ENCODE measurements at places on chromosomes 13 and 19.

DNA sequence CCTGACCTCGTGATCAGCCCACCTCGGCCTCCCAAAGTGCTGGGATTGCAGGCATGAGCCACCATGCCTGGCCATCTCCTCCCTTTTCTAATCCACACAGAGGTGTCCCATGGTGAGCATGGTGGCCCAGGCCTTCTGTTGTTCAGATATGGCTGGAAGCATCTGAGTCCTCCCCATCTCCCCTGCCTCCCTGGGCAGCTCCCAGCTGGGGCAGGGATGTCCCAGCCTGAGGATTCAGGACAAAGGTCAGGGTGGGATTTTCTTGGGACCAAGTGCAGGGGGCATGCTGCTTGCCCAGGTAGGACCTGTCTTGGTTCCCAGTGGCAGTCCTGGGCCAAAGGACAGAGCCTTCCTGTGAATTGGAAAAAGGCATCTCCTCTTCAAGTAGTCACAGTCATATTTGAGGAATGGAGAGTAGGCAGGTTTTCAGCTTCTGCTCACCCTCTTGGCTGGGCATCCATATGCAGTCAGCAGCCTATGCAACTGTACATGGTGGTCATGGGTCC is 10.8 kb downstream of the ADGRE2 start:
- DNase-seq = no peak

GRCh38 chr13:46170687-46171086 is 11.3 kb downstream of the LCP1 start:
- DNase-seq = no peak

GRCh38 chr13:78606471-78607408 is 3.4 kb upstream of the POU4F1 start:
- DNase-seq = no peak

GRCh38 chr19:3537101-3537437 is 1.9 kb upstream of the TEKTIP1 start:
- DNase-seq = no peak

DNA sequence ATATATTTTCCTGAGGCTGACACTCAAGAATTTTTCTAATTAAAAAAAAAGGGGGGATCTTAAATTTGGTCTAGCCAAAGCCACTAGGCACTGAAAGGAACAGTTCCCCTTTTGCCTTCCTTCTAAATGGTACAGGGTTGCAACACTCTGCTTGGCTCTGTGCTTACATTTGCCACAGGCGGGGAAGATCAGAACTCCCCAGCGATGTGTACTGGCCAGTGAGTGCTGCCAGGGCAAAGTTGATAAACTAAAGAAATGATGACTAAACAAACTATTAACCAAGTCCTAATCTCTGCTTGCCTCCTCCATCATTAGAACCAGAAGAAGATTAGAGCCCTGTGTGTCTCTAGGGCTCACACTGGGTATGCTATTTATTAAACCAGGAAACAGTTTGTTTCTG is 75.3 kb upstream of the SCEL start:
- no peak for DNase-seq

DNA sequence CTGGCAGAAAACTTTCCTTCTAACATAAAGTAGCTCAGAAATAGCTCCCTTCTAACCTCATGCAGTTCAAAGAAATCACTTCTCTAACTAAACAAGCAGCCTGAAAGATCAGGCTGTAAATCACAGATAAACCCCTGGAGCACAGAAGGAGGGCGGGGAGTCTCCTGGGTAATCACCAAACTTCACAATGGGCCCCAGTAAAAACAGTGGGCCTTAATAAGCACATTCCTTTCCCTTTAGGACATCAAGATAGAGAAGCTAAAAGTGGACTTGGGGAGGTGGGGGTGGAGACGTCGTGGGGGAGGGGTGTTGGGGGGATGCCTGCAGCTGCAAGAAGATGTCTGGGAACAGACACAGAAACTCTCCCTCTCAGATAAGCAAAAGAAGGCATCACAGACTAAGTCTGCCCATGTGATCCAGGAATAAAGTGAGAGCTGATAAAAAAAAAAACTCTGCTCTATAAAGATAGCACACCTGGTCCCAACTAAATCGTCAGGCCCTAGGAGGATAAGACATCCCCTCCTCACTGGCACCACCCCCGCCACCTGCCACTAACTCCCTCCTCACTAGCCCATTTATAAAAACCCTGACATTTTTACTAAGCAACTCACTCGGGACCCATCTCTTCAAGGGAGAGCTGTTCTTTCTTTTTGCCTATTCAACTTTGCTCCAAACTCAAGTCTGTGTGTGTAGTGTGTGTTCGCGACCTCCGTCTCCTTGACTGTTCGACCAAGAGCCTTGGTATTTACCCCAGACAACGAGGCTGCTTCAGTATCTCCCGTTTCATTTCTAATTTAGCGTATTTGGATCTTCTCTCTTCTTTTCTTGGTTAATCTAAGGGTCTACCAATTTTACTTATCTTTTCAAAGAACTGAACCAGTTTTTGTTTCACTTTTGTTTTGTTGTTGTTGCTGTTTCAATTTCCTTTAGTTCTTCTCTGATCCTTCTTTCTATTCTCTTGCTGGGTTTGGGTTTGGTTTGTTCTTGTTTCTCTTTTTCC is 31.7 kb downstream of the DNAJC15 start:
- DNase-seq = no peak

GRCh38 chr19:55058781-55059610 is 4.0 kb downstream of the RDH13 start:
- DNase-seq = no peak

DNA sequence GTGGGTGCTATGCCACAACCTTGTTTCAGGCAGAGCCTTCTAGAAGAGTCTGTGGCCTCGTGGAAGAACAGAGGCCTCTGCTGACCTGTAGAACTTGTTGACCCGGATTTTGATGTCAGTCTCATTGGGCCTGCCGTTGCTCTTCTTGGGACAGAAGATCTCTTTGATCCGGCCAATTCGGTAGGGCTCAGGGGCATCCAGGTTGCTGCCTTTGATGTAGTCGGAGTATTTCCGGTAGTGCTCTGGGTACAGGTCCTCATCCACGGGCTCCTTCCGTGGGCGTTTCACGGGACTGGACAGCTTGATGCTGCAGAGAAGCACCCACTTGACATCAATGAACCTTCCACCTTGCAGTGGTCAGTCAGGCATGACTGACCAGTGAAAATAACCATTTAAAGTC is 24.0 kb upstream of the EIF3G start:
- no peak for DNase-seq

GRCh38 chr13:73704587-73704986 is 429.6 kb downstream of the KLF12 start:
- no peak for DNase-seq

DNA sequence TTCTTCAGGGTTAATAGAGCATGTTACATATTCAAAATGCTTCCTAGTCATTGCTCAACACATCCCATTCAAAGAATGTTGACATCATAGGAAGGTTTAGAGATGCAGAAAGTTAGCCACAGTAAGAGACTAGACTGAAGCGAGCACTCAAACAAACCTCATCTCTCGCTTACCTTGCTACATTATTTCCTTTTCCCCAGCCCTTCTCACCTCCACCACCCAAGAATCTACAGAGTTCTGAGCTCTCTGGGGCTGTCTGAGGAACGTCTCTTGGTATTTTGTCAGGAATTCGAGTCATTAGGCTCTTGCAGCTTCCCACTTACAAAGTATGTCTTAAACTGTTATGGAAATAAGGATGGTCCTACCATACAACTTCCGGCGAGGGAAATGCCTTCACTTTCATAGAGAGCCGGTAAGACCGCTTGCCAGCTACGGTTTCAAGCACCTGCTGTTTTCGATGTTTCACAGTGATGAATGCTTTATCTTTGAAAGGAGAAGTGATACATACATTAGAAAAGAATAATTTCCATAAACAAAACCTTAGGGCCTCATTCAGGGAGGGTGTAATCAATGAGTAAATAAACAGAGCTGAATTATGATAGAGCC is 65.1 kb downstream of the FLT1 start:
- DNase-seq = no peak

GRCh38 chr13:31038834-31039552 is 106.5 kb downstream of the TEX26 start:
- no peak for DNase-seq

- DNase-seq = peak; percentile 73
These were observed 4.6 kb downstream of the MIDN start for GRCh38 chr19:1252821-1253513.

DNA sequence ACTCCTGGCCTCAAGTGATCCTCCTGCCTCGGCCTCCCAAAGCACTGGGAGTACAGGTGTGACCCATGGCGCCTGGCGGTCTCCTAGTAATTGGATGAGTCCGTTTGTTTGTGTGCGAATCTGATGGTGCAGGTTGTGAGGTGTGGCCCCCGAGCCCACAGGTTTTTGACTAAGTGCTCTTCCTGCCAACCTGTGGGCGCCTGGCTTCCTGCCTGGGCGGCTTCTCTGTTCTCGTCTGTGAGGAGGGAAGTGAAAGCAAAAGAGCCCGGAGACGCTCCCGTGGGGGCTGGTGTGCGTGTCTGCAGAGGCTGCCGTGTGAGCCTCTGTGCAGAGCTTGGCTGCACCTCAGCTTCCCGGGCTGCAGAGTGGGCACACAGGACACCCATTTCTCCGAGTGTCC is 10.0 kb downstream of the ARHGAP45 start:
- DNase-seq = peak; percentile 90

DNA sequence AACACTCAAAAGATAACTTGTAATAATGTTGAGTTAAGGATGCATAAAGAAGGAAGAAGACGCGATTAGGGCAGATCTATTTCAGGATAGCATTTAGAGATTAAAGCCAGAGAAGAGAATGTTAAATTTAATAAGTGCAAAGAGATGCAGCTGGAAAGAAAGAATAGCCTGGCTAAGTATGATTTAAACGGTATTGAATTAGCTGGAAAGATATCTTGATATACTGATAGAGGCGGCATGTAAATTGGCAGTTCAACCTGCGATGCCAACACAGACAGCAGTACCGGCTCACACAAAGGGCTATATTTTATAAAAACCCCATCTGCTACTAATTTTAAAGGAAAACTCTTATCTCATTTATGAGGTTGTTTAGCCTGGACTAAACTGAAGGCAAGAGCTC is 121.4 kb downstream of the ENOX1 start:
- DNase-seq = no peak

DNA sequence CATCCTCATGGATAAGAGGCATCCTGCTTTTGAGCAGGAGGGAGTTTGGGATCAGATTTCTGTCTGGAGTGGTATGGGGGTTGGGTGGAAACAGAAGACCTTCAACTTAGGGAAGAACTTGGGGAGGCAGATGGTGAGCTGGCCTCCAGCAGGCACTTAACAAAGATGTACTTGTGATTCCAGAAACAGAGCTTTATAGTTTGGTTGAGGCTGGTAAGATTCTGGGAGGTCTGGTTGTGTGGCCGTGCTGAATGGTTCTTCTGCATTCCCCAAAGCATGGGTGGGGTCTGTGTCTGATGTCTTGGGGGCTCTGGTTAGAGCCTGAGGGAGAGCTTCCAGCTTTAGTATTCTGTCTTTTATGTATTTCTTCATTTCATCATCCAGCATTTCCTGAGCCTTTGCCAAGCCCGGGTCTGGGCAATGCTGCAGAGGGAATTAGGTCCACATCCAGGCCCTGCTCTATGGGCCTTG is 4.8 kb downstream of the MEGF8 start:
- DNase-seq = no peak

DNA sequence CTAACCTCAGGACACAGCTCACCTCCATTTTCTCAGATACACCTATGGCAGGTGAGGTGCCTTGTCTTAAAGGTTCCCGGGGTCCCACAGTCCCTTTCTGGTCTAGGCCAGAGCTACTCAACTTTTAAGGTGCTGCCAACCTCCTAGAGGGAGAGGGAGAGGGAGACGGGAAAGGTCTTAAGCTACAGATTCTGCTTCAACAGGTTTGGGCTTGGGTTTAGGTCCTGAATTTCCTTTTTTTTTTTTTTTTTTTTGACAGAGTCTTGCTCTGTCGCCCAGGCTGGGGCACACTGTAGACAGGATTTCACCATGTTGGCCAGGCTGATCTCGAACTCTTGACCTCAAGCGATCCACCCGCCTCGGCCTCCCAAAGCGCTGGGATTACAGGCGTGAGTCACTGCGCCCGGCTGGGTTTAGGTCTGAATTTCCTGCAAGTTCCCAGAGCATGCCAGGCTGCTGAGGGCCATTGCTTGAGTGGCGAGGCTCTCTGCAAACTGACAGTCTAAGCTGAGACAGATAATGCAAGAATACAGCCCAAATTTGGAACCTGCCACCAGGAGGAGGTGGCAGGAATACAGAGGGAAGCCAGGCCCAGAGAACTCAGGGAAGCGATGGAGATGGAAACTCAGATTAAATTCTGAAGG is 7.8 kb upstream of the SYCN start:
- no peak for DNase-seq

- DNase-seq = no peak
These were observed 110.2 kb downstream of the RAP2A start for GRCh38 chr13:97544031-97544765.

GRCh38 chr19:5665781-5666513 is 14.4 kb downstream of the MICOS13 start:
- no peak for DNase-seq

DNA sequence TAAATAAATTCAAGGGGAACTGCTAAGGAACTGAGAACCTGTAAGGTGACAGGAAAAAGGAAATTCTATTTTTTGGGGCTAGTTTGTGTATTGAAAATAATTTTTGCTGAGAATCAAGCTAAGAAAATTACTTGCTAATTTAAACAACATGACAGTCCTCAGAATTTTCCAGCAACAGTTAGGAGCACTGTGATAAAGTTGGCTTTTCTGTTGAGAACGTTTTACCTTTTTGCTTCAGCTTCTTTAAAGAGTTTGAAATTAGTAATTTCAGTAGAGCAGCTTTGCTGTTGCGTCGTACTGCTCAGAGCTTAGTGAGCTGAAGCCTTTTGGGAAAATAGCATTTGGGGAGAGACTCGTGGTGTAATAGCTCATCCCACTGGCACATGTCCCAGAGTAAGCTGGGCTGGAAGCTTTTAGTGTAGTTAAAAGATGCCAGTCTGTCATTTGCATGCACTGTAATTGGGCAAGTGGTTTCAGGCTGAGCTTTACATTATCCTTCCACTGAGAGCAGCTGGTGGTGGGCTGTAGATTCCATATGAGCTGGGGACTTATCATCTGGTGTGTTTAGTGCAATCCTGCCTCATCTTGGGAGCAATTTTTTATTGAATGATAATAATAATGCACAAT is 69.8 kb downstream of the LRCH1 start:
- no peak for DNase-seq

GRCh38 chr13:89270736-89271135 is 1599.6 kb downstream of the SLITRK5 start:
- no peak for DNase-seq
